ENCODE measurements at places on chromosomes 3 and 15. TPM values are rescaled to one million over a fixed set of nuclear protein-coding genes. Genes with fewer than 3 reads are reported as not detected.

DNA sequence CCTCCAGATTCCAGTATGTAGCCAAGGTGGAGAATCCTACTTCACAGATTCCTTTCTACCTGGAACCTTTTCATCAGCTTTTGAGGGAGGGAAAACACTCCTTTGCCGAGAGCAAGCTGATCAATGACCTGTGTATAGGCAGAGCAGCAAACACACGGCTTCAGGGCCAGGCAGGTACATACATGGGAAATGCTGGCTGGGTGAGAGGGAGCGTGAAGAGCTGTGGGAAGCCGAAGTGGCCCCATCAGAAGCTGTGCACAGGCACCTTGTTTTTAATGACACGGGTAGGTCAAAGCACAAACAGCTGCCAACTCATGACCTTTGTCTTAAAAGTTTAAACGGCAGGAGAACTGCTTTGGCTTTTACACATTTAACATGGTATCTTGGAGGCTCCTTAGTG is 25.3 kb downstream of the STARD5 start:
- DNase-seq = no peak

- no peak for DNase-seq
Measured at GRCh38 chr3:61483997-61484396, 77.4 kb upstream of the PTPRG start.

DNA sequence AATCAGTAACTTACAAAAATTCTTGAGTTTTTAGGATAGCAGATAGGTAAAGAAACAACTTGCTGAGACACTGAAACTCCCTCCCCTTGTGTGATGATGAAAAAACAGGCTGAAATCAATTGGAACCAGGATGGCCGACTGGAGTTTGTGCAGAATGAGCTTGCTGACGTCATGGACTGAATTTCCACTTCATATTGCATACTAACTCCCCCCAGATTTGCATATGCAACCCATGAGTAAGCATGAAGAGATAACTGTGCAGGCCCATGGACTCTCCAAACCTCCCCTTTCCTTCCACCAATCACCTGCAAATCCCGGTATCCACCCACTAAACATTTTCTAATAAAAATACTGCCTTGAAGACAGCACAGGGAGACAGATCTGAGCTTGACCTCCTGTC is 82.0 kb upstream of the SCN5A start:
- no peak for DNase-seq

DNA sequence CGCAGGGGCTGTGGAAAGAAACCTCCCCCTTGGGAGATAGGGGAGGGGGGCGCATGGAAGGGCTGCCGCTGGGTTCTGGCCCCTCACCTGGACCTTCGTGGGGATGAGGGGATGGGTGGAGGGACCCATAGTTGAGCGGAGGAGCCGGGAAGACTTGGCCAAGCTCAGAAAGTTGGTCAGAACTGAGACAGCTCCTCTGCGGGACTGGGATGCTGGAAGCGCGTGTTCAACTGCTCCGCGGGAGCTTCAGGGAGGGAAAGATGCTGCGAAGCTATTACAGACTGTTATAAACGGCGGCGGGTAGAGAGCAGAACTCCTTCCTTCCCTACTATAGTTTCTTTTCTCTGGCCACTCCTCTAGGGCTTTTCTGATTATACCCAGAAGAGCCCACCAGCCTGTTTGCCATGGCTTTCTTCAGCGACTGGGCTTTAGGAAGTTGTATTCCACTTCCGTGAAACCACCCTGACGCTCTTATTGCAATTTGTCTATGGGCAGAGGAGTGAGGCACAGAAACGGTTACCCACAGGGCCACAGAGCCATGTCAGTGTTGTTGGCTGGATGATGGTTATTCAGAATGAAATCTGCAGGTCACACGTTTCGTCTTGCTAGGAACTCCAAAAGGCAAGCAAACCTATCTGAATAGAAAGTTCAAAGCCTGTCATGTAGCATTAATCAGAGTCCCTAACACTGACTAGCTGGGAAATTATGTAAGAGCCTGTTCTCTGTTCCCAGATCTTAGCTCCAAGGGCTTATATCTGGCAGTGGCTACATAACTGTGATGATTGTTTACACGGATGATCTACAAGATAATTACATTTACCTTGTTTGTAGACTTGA is 1.1 kb downstream of the SYNPR start:
- no peak for DNase-seq

GRCh38 chr3:176623468-176624150 is 573.7 kb downstream of the TBL1XR1 start:
- no peak for DNase-seq

DNA sequence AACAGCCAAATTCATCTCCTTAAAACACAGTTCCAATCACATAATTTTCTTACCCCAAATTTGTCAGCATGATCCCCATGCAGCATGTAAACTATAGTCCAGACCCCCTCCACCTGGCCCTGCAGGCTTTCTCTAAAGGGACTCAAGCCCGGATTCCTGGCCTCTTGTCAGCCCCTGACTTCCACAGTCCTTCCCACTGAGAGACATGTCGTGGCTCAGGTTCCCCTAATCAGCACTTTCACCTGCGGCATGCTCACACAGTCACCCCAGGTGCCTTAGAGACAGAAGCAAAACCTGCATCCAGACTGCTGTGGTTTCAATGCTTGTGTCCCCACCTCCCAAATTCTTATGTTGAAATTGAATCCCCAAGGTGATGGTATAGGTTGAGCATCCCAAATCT is 372.7 kb upstream of the ATP10A start:
- DNase-seq = no peak

GRCh38 chr3:39154280-39155021 is 1.1 kb upstream of the CSRNP1 start:
- DNase-seq = no peak

DNA sequence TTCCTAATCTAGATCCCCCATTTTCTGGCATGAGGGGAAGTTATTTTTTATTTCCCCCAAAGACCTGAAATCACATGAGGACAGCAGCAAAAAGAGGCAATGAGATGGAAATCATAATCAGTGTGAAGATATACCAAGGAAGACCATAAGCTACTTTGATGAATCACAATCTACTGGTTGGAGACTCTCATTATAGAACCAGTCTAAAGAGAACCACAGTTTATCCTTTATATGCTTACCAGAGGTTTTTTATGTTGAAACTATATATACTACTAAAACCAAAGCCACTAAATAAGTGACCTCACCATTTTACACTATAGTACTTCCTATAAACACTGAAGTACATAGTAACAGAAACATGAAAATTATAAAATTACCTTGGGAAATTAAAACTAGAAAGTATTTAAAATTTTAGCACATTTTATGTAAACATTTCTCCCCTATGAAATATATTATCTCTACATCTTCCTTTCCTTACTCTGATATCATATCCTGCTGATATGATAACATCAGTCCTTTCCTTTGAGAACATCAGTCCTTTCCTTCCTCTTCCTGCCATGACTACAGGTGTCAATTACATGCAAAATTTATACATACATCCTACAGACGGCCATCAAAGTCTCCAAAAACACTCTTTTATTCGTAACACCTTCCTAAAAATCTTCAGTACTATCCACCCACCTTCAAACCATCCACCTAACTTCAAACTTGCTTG is 71.8 kb downstream of the PHC3 start:
- DNase-seq = no peak

- DNase-seq = no peak
Measured at GRCh38 chr3:193837347-193837827, 244.4 kb downstream of the OPA1 start.

- no peak for DNase-seq
Measured at GRCh38 chr3:99777210-99777549, 40.5 kb upstream of the CMSS1 start.

DNA sequence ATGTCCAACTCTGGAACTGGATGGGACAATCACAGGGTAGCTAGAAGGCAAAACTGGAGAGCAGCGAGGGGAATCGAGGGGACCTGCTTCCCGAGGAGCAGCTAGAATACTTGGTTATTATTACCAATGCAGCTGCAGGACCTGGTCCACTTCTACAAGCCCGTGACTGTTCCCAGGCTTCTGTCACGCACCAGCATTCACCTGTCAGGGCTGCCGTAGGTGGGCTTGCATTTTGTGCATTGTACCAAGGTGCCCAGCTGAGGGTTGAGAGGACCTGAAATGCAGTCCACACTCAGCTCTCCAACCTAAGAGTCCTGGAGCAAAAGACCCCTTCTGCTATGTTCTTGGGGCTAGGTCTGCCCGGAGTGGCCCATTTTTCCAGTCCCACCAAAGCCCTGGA is 2.3 kb downstream of the SEMA4B start:
- no peak for DNase-seq

DNA sequence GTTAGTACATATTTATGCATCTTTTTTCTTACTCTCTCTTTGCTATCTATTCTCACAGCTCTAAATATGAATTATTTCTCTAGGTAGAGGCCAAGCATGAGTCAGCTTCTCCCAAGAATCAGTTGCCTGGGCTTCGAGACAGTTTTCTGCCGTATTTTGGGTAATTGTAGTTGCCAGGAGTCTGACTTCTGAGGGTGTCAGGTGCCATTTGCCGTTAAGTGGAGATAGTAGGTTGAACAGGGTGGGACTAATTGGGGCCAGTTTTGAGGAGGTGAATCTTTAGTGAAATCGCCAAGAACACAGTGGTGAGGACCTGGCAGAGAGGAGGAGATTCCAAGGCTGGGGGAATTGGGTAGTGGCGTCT is 7.8 kb upstream of the NRROS start:
- no peak for DNase-seq

GRCh38 chr15:76252249-76252648 is 59.0 kb downstream of the ETFA start:
- no peak for DNase-seq

GRCh38 chr3:72301779-72302178 is 516.8 kb upstream of the PROK2 start:
- no peak for DNase-seq

DNA sequence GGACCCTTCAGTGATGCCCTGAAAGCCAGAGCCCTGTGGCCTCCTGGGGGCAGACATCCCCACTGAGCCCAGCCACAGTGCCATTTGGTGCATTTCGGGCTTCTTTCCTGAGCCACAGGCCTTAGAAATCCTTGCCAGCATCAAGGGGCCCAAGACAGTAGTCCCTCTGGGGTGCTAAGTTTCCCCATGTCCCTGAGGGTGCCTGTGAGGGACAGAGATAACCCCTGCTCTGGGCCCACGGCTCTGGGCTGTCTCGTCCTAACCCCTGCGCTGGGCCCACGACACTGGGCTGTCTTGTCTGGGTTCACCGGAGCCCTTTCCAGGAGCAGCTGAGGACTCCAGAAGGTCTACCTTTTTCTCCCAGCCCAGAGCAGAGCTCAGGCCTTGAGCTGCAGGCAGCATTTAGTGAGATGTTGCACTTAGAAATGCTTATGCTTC is 45.1 kb upstream of the FGD5 start:
- DNase-seq = no peak

DNA sequence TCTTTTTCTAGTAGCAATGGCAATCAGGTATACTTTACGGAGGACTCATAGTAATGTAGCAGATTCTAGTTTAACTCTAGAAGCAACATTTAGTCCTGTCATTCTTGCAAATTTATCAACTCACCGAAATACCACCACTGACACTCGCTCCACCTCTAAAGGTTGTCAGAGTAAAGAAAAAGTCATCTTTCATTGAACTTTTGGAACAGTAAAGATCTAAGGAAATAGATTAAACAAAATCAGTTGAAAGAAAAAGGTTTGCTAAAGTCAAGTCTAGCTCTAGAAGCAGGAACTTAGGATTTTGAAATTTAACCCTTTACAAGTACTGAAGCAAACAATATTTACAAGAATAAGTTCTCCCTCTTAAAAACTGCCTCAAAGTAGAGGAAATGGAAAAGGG is 8.7 kb downstream of the ATP8B4 start:
- DNase-seq = no peak

GRCh38 chr3:102060814-102061213 is 211.5 kb downstream of the NFKBIZ start:
- peak; percentile 53 for DNase-seq

DNA sequence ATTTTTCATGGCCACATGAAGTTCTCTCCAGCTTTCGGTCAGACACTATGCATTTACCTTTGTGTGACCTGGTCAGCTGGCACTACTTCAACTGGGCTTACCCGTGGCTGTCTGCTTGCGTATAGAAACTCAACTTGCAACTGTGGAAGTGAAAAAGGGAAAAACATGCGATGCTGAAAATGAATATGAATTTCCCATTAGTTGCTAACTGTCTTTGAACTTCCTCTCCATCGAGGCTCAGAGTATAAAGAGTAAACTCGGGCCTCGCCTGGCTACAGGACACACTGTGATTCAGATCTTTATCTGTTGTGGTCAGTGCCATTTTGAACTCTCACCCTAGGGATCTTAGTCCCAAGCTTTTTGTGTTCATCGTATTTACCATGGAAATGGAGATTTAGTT is 26.8 kb downstream of the NFKBIZ start:
- DNase-seq = no peak

- no peak for DNase-seq
Measured at GRCh38 chr3:69322158-69322509, 63.8 kb downstream of the FRMD4B start.

- no peak for DNase-seq
Measured at GRCh38 chr15:91912336-91912735, 58.8 kb downstream of the SLCO3A1 start.

GRCh38 chr3:143536817-143537535 is 311.3 kb downstream of the SLC9A9 start:
- no peak for DNase-seq

DNA sequence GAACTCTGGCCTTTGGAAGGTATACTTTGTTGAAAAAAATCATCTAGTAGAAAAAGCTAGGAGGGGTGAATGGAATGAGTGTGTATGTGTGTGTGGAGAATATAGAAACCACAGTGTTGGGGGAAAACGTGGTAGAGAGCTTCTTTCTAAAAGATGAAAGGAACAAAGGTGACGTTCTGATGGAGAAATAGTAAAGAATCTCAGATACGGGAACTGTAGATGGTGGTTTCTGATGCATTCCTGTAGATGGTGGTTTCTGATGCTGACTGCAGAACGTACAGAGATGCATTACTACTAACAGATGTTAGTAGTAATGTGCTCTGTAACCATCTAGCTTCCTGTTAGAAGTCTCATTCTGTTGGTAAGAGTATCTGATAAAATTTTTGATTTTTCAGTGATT is 60.2 kb downstream of the VPS8 start:
- DNase-seq = no peak

GRCh38 chr15:97947465-97948260 is 12.8 kb upstream of the ARRDC4 start:
- no peak for DNase-seq

GRCh38 chr3:60953351-60953750 is 297.9 kb downstream of the FHIT start:
- no peak for DNase-seq

- DNase-seq = no peak
Measured at GRCh38 chr15:57213862-57214261, 162.4 kb upstream of the CGNL1 start.

- peak; percentile 88 for DNase-seq
Measured at GRCh38 chr15:58457466-58457965, 25.7 kb downstream of the LIPC start.

Gene TMIE
- polyA plus RNA-seq = not detected

Gene YEATS2
- polyA plus RNA-seq = 17.2 TPM

Gene SLC9C1
- polyA plus RNA-seq = not detected

Gene SLC15A2
- polyA plus RNA-seq = 1.8 TPM

Gene COL6A6
- polyA plus RNA-seq = 0.01 TPM

Gene PIF1
- 10.2 TPM for polyA plus RNA-seq

Gene CGNL1
- polyA plus RNA-seq = not detected

Gene USP50
- not detected for polyA plus RNA-seq

Gene GCSAM
- polyA plus RNA-seq = 85.4 TPM

All from GM12878 (cell line).